ENCODE measurements at places on chromosomes 11 and 22. TPM values are rescaled to one million over a fixed set of nuclear protein-coding genes. Genes with fewer than 3 reads are reported as not detected.

Gene LMO2
- polyA plus RNA-seq = 8.5 TPM

Gene PKNOX2
- 1.1 TPM for polyA plus RNA-seq

Gene APOL5
- polyA plus RNA-seq = not detected

Gene CD248
- polyA plus RNA-seq = not detected

Gene CCDC116
- polyA plus RNA-seq = 0.22 TPM

DNA sequence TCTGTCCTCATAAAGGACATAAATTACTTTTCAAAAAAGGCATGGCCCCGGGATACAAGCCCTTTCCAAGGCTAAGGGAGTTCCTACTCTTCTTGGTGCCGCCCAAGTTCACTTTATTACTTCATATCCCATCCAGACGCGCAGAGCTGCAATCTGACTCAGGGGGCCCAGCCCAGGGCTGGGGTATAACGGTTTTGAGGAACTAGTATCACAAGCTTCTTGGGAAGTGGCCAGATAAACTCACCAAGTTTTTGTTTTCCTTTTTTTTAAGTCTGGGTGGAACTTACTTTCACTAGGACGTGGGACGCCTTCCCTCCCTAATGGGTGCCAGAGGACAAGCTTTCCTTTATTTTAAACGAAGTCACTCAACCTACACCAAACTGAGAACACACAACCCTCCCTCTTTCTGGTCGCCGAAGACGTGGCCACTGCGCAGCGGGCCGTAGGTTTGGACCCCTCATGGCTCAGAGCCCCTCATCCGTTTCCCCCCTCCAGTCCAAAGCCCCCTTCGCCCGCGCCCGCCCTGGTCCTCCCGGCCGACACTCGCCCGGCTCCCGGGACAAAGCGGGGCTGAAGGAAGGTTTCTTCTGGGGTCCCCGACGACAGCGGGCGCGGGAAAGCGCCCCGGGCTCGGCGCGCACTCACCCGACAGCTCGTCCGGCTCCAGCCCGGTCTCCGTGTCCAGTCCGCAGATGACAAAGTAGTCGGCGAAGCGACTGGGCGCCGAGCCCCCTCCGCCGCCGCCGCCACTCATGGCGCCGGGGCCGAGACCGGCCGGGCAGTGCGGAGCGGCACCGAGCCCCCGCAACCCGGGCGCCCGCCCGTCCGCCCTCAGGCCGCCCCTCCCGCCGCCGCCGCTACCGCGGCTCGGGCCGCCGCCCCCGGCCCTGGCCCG is 587 bp downstream of the DENND5A start:
- H3K4me3 ChIP-seq = peak overlapping the region; percentile 85
- no peaks in the 10 kb centered on the region for H3K27me3 ChIP-seq
- peak overlapping the region; percentile 85 for H3K27ac ChIP-seq

Gene TRIM6
- polyA plus RNA-seq = 0.54 TPM

- DNase-seq = peak; percentile 45
- no peak overlapping the region for H3K4me3 ChIP-seq
- no peaks in the 10 kb centered on the region for H3K4me1 ChIP-seq
- no peaks in the 10 kb centered on the region for H3K36me3 ChIP-seq
- H3K27me3 ChIP-seq = no peaks in the 10 kb centered on the region
- no peak overlapping the region for H3K27ac ChIP-seq
Observed at GRCh38 chr22:32539631-32540421, 65.2 kb downstream of the FBXO7 start.

GRCh38 chr11:132504501-132505041 is 1027.7 kb downstream of the OPCML start:
- no peak overlapping the region for H3K27ac ChIP-seq
- DNase-seq = no peak
- no peaks in the 10 kb centered on the region for H3K4me1 ChIP-seq
- no peaks in the 10 kb centered on the region for H3K36me3 ChIP-seq
- no peak overlapping the region for H3K4me3 ChIP-seq
- H3K27me3 ChIP-seq = no peaks in the 10 kb centered on the region

DNA sequence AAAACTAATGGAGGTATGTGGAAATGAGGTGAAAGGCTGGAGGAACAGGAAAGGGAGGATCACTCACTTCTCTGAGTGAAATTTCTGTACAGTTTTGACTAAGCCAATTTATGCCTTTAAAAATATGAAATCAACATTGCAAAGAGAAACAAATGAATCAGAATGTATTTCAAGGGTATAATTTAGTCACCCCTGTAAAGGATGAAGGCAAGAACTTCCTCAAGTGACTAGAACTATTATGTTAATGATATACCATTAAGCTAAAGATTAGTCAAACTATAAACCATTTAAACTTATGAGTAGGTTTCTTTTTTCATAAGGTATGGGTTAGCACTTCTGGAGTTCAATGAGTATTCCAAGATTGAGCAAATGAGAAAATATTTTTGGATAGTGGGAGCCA is 184.5 kb upstream of the CHORDC1 start:
- no peaks in the 10 kb centered on the region for H3K36me3 ChIP-seq
- H3K4me3 ChIP-seq = no peak overlapping the region
- H3K4me1 ChIP-seq = no peaks in the 10 kb centered on the region
- DNase-seq = no peak

GRCh38 chr22:42283278-42284201 is 13.1 kb upstream of the TCF20 start:
- no peaks in the 10 kb centered on the region for H3K36me3 ChIP-seq
- H3K4me3 ChIP-seq = peak overlapping the region; percentile 6
- peaks cover 2% of the 10 kb centered on the region for H3K27me3 ChIP-seq

- no peak overlapping the region for H3K27ac ChIP-seq
- H3K27me3 ChIP-seq = no peaks in the 10 kb centered on the region
- no peak for DNase-seq
- H3K36me3 ChIP-seq = no peaks in the 10 kb centered on the region
Observed at GRCh38 chr11:21602699-21603098, 590.2 kb upstream of the ANO5 start.

- H3K27ac ChIP-seq = no peak overlapping the region
- H3K27me3 ChIP-seq = no peaks in the 10 kb centered on the region
- H3K36me3 ChIP-seq = no peaks in the 10 kb centered on the region
- DNase-seq = peak; percentile 68
- peaks cover 7% of the 10 kb centered on the region for H3K4me1 ChIP-seq
- H3K4me3 ChIP-seq = no peak overlapping the region
Observed at GRCh38 chr22:36422287-36423014, 34.7 kb upstream of the MYH9 start.

DNA sequence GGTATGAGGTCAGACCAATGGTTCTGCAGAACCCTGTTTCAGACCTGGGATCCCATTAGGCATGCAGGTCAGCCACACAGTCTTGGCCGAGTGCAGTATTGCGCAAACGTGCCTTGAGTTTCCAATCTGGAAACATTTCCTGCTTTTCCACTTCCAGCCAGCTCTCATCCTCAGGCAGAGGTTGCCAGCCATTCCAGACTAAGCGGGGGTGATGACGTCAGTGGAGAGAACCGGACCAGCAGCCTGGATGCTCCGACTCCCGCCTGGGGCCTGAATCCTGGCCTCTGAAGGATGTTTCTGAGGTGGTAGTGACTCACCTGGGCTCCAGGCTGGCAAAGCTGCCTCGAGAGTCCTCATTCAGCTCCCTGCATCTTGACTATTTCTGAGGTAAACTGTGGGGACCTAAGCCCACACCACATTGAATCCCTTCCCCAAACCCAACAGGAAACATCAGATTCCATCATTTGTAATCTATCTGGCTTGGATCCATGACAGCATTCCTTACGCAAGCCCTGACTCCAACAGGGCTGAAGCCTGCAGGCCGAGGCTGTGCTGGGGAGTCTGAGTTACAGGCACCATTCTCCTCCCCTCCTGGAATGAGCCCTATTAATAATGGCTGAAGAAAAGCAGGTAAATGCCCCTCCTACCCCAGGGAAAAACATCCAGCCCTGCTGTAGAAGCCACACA is 83.0 kb downstream of the ABTB2 start:
- no peak overlapping the region for H3K27ac ChIP-seq
- peaks cover 3% of the 10 kb centered on the region for H3K4me1 ChIP-seq
- no peaks in the 10 kb centered on the region for H3K27me3 ChIP-seq

DNA sequence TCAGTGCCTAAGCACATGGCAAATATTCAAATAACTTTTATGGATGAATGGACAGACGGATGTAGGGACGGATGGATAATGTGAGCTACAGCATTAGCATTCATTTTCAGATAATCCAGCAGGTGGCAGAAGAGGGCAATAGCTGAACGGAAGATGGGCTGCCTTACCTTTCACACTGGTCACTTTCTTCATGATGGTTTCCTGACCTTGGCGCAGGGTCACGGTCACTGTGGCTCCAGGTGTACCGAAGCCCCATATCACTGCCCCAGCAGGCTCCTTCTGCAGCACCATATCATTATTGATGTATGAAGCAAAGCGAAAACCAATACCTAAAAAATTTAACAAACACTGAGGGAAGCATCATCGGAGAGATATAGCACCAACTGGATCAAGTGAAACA is 4.3 kb downstream of the SIAE start:
- DNase-seq = peak; percentile 54
- H3K27ac ChIP-seq = no peak overlapping the region
- H3K4me3 ChIP-seq = no peak overlapping the region
- no peaks in the 10 kb centered on the region for H3K36me3 ChIP-seq
- H3K27me3 ChIP-seq = no peaks in the 10 kb centered on the region
- no peaks in the 10 kb centered on the region for H3K4me1 ChIP-seq

GRCh38 chr11:82092904-82093303 is 640.8 kb downstream of the FAM181B start:
- no peak overlapping the region for H3K4me3 ChIP-seq
- no peaks in the 10 kb centered on the region for H3K27me3 ChIP-seq
- no peak overlapping the region for H3K27ac ChIP-seq
- no peaks in the 10 kb centered on the region for H3K4me1 ChIP-seq
- no peak for DNase-seq

GRCh38 chr11:1670905-1671371 is 26.1 kb upstream of the KRTAP5-6 start:
- no peaks in the 10 kb centered on the region for H3K36me3 ChIP-seq
- H3K4me3 ChIP-seq = no peak overlapping the region
- no peak for DNase-seq
- H3K27ac ChIP-seq = no peak overlapping the region
- H3K4me1 ChIP-seq = peaks cover 14% of the 10 kb centered on the region

Gene C11orf91
- polyA plus RNA-seq = not detected

- no peaks in the 10 kb centered on the region for H3K27me3 ChIP-seq
- no peak overlapping the region for H3K4me3 ChIP-seq
- H3K36me3 ChIP-seq = no peaks in the 10 kb centered on the region
- DNase-seq = no peak
- no peaks in the 10 kb centered on the region for H3K4me1 ChIP-seq
Observed at GRCh38 chr11:26665036-26665435, 56.8 kb downstream of the SLC5A12 start.

Gene CHRM4
- polyA plus RNA-seq = 7.8 TPM

DNA sequence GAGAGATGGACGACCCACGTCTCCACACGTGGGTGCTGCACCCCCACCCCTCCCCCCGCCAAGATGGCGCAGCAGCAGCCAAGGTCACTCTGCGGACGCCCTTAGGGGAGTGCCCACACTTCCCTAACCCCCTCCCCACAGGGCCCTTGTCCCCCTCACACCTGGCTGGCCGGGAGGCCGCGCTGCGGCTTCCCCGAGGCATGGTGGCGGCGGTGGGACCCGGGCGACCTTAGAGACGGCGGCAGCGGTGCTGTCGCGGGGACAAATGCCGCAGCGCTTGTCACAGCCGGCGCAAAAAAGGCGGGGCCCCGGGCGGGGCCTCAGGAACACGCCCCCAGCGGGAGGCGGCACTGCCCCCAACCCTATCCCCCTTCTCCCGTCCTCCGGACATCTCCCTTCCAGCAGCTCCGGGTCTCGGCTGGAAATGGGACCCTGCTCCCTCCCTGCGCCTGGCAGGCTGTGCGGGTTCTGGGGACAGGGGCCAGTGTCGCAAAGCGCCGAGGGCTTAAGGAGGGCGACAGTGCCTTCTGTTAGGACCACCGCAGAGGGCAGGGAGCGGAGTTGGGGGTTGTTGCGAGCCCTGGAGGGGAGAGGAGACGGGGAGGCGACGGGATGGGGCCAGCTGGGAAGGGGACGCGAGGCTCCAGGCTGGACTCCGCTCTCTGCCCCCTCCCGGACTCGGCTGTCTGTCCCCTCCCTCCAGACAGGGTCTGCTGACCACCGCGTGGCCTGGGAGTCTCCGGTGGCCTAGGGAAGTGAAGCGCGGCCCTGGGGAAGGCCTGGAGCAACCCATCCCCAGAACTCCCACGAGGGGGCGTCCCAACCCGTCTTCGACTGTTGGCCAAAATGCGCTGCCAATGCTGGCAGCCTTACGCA is at the start of gene CHCHD10:
CHCHD10 (minus strand) TSS at position 300 of the 876 bp plus-strand sequence; CDS start at position 202, 98 bp downstream.
- H3K36me3 ChIP-seq = peaks cover 2% of the 10 kb centered on the region
- peak within 1 kb of the TSS; percentile 68 for H3K27ac ChIP-seq
- H3K4me3 ChIP-seq = peak within 1 kb of the TSS; percentile 90
- no peaks in the 10 kb centered on the region for H3K27me3 ChIP-seq
- DNase-seq = peak; percentile 85

Gene GDPD4
- 2.2 TPM for polyA plus RNA-seq

Gene ARHGAP20
- polyA plus RNA-seq = not detected

Gene OR52I1
- polyA plus RNA-seq = not detected

DNA sequence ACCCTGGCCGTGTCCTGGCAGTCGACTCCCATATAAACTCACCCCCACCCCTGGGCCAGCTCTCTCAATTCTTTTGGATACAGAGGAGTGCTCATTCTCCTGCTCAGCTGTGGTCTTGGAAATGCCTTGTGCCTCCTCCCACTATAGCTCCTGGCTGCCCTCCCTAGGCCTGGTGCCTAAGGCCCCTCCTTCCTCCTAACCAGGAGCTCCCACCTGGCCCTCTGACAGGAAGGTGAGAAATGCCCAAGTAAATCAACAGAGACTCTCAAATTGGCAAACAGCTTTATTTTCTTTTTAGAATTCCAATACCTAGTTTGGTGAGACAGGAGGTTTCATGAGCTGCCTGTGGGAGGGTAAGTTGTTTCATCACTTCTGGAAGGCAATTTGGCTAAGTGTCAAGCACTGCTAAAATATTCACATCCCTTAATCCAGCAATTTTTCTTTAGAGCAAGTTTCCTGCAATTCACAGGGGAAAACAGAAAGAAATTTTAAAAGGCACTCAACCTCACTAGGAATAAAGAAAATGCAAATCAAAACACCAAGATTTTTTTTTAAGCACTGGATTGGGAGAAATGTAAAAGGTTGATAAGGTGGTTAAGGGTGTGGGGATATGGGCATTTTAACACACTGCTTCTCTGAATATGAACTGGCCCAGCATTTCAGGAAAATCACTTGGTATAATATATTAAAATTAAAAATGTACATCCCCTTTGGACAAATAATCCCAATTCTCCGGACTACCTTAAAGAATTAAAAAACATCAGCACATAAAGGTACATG is 209.7 kb upstream of the ARHGAP20 start:
- H3K27ac ChIP-seq = no peak overlapping the region
- H3K4me3 ChIP-seq = no peak overlapping the region
- H3K4me1 ChIP-seq = no peaks in the 10 kb centered on the region
- DNase-seq = no peak

DNA sequence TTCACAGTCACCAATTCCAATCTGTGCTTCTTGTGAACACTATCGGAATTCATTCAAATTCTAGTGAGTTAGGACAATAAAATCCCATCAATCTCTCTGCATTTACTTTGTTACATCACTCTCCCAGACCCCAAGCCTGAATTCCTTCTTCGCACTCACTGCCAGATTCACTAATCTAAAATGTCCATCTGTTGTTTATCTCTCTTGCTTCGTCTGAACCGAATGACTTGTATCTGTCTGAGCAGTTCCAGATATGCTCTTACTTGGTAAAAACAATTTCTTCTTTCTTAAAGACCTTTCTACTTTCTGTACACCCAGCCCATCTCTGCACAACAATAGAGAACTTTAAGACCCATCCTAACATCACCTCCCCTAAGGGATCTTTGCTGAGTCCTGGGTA is 7.0 kb downstream of the MMP10 start:
- no peak overlapping the region for H3K27ac ChIP-seq
- no peaks in the 10 kb centered on the region for H3K36me3 ChIP-seq
- H3K27me3 ChIP-seq = no peaks in the 10 kb centered on the region
- H3K4me1 ChIP-seq = no peaks in the 10 kb centered on the region
- DNase-seq = no peak

- DNase-seq = no peak
- no peaks in the 10 kb centered on the region for H3K36me3 ChIP-seq
- H3K4me3 ChIP-seq = no peak overlapping the region
- no peak overlapping the region for H3K27ac ChIP-seq
Observed at GRCh38 chr11:46047520-46047919, 73.7 kb downstream of the PHF21A start.

Measured in small intestine (tissue), 16 donors.